ENCODE measurements at places on chromosomes 16 and 17. TPM values are rescaled to one million over a fixed set of nuclear protein-coding genes. Genes with fewer than 3 reads are reported as not detected.
A peak's percentile ranks its signal among the peaks of the same experiment; 100 is the strongest.

CHMP1A gene
- total RNA-seq: 86.2 TPM

GRCh38 chr16:72829846-72830775, 217.8 kb downstream of the ZFHX3 start:
- DNase-seq: no peak
- H3K27ac ChIP-seq: no peak overlapping the region
- H3K4me1 ChIP-seq: no peaks in the 10 kb centered on the region
- no peaks in the 10 kb centered on the region for H3K36me3 ChIP-seq
- H3K27me3 ChIP-seq: no peaks in the 10 kb centered on the region

DNA sequence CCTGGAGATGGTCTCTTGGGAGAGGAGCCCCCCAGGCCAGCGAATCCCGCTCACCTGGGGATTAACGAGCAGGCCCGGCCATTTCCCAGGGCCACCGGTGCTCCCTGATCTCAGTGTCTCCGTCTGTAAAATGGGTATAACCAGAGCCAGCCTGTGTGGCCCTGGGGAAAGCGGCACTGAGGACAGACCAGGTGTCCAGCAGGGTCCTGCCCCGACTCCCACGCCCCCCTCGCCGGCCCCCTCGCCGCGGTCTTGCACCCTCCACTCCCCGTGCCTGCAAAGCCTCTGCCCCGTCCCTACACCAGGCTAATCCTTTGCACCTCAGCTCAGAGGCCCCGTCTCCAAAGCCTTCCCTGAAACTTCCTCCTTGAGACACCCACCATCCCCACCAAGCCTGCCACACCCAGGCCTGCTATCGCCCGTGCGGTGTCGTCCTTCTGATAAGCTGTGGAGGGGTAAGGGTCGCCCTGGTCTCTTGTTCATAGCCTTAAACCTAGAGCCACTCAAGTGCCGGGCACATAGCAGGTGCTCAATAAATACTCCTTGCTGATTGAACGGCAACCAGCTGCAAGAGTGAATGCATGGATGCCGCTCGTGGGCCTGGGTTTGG, 259.1 kb downstream of the C16orf95 start:
- no peaks in the 10 kb centered on the region for H3K27me3 ChIP-seq
- H3K27ac ChIP-seq: no peak overlapping the region
- no peaks in the 10 kb centered on the region for H3K36me3 ChIP-seq
- DNase-seq: no peak
- no peak overlapping the region for H3K4me3 ChIP-seq

DNA sequence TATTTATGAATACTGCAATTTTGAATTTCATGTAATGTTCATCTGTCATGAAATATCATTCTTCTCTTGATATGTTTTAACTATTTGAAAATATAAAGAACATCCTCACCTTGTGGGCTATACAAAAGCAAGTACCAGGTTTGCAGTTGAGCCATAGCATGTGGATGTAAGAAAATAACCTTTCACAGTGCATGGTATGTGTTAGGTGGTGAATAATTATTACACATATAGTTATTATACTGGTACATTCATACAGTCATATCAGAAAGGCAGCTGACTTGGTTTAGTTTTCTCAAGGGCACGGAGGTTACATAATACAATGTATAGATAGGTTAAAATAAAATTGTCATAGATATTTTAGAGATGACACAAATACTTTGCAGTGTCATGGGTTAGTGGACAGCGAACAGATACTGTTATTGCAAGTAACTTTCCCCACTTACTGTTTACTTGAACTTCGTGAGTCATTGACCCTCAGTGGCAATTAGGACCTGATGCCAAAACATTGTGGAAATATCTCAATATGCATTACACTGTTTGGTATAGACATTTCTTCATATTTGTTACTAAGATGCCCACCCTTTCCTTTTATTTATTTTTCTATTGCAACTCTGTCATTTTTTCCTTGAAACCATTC, 445.4 kb upstream of the GOT2 start:
- DNase-seq: no peak
- no peaks in the 10 kb centered on the region for H3K4me1 ChIP-seq
- H3K4me3 ChIP-seq: no peak overlapping the region
- H3K27me3 ChIP-seq: no peaks in the 10 kb centered on the region

GRCh38 chr17:27989046-27989445, 53.4 kb upstream of the NLK start:
- no peaks in the 10 kb centered on the region for H3K4me1 ChIP-seq
- DNase-seq: no peak
- H3K27me3 ChIP-seq: no peaks in the 10 kb centered on the region
- H3K27ac ChIP-seq: no peak overlapping the region
- no peaks in the 10 kb centered on the region for H3K36me3 ChIP-seq

CTRL gene
- total RNA-seq: 1.8 TPM

CDH1 gene
- 86.5 TPM for total RNA-seq

DNA sequence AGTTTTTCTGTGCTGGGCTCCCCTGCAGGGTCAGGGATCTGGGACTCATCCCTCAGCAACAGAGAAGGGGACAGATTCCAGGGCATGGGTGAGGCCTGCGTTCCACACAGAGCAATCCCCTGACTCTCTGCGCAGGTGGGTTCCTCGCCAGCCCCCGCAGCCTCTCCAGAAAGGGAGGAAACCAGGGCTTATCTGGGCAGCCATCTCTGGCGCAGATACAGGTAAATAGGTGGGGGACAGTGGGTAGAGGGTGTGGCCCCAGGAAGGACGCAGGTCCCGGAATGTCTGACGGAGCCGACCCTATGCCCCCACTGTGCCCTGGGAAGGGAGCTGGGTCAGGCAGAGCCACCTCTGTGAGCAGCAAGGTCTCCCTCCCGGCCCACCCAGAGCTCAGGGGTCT, 23.2 kb downstream of the PIEZO1 start:
- no peaks in the 10 kb centered on the region for H3K27me3 ChIP-seq
- H3K27ac ChIP-seq: peak overlapping the region; percentile 85
- DNase-seq: no peak
- H3K4me1 ChIP-seq: peaks cover 39% of the 10 kb centered on the region
- no peak overlapping the region for H3K4me3 ChIP-seq

NF1 gene
- total RNA-seq: 97.7 TPM

ABCA8 gene
- 46.2 TPM for total RNA-seq

GRCh38 chr16:59048876-59049275, 314.8 kb upstream of the GOT2 start:
- H3K4me3 ChIP-seq: no peak overlapping the region
- DNase-seq: no peak
- H3K27ac ChIP-seq: no peak overlapping the region
- no peaks in the 10 kb centered on the region for H3K4me1 ChIP-seq
- no peaks in the 10 kb centered on the region for H3K27me3 ChIP-seq
- no peaks in the 10 kb centered on the region for H3K36me3 ChIP-seq

DNA sequence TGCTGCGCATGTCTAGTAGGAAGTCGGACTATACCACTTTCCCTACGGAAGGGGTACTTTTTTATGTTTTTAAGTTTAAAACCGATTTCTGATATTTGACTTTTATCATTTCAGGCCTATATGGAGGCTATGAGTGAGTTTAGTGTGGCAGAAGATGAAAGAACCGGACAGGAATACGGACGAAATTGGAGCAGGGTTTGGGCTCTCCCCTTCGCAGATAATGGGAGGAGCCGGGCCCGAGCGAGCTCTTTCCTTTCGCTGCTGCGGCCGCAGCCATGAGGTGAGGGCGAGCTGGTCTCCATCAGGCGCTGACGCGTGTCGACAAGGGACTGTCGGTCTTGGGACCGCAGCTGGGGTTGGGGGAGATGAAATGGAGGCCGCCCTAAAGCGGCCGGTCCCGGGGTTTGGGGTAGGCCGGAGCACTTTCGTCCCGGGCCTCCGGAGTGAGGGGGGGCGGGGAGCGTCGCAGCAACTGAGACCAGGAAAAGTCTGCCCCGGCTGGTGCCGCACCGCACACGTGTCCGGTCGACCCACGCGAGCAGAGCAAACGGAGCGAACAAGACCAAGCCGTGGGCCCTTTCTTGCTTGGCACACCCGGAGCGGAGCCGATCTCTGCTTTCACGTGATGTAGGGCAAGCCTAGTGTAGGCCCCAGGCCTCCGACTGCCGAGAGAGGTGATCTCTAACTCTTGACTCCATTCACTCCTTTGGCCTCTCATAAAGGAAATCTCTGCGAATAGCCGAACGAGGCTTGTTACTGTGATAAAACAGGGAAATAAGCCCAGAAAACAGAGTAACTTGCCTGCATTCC, at the start of gene RPL19:
Gene RPL19 (plus strand): TSS at position 214 of the 810 bp plus-strand sequence. CDS start 62 bp downstream, at position 276.
- H3K36me3 ChIP-seq: peaks cover 5% of the 10 kb centered on the region
- H3K4me1 ChIP-seq: peaks cover 18% of the 10 kb centered on the region
- peak; percentile 70 for DNase-seq
- peak within 1 kb of the TSS; percentile 98 for H3K27ac ChIP-seq
- H3K4me3 ChIP-seq: peak within 1 kb of the TSS; percentile 95

DNA sequence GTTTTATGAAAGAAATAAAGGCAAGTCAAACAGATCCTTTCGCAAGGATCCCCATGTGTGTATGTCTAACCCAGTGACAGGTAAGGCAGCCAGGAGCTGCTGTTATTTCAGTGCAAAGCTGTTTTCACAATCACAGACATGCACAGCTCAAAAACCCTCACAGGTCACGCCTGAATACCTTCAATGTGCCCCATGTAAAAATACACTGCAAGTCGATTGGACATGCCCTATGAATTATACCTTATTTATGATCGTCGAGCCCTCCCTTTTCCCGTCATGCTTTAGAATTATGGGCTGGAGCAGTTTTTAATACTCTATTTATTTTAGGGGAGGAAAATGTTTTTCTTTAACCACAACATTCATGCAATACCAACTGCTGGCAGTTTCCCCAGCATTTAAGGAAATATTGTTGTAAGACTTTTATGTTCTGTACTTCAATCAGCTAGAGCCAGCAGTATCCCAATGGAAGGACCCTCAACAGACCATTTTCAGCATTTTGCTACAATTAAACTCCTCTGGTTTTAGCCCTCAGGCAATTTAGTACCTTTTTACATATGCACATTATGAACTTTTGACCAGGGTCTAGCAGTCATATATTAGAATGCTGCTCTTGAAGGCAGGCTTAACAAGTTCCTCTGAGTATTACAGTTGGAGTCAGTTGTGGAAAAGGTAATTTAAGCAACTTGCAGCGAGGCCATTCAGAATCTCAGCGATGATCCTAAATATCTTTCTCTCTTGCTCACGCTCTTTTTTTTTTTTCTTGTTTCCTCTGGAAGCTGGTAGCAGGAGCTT, 362.2 kb downstream of the WWOX start:
- H3K4me1 ChIP-seq: no peaks in the 10 kb centered on the region
- no peak overlapping the region for H3K27ac ChIP-seq
- no peaks in the 10 kb centered on the region for H3K27me3 ChIP-seq
- H3K4me3 ChIP-seq: no peak overlapping the region
- no peak for DNase-seq

DNA sequence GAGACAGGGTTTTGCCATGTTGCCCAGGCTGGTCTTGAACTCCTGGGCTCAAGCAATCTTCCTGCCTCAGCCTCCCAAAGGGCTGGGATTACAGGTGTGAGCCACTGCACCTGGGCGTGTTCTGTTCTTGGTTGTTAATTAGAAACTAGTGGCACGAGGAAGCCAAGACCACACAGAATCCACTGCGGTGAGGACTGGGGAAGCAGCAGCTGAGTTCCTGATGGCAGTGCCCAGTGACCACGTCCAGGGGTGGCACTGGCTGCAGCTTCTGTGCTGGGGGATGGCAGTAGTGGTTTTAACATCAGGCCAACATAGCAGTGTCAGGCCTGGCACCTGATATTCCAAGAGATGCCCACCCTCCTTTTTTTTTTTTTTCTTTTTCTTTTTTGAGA, 39.7 kb upstream of the NDRG4 start:
- peaks cover 12% of the 10 kb centered on the region for H3K4me1 ChIP-seq
- no peaks in the 10 kb centered on the region for H3K36me3 ChIP-seq
- no peak overlapping the region for H3K27ac ChIP-seq
- H3K27me3 ChIP-seq: peaks cover 5% of the 10 kb centered on the region
- no peak for DNase-seq

CCL5 gene
- 3.5 TPM for total RNA-seq

TMC8 gene
- total RNA-seq: 8.8 TPM

DNA sequence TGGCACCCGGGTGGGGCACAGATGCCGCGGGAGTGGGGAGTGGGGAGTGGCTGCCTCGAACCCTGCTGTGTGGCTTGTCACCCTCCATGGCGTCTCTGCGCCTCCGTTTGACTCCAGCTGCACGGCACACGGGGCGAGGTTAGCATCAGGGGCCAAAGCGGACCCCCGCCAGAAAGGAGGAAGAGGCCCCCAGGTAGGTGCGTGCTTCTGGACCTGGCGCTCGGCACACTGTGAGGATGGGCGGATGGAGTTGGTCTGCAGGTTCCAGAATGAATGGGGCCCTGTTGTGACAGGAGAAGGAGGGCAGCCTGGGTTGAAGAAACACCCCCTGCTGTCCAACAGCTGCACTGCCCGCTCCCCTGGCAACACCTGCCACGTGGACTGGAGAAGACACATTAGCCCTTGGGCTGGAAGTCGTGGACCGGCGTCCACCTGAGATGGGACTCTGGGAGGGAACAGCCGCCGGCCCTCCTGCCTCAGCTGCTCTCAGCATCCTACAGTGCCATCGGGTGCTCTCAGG, 9.4 kb upstream of the FASN start:
- H3K36me3 ChIP-seq: no peaks in the 10 kb centered on the region
- H3K27ac ChIP-seq: peak overlapping the region; percentile 97
- H3K27me3 ChIP-seq: no peaks in the 10 kb centered on the region

DNA sequence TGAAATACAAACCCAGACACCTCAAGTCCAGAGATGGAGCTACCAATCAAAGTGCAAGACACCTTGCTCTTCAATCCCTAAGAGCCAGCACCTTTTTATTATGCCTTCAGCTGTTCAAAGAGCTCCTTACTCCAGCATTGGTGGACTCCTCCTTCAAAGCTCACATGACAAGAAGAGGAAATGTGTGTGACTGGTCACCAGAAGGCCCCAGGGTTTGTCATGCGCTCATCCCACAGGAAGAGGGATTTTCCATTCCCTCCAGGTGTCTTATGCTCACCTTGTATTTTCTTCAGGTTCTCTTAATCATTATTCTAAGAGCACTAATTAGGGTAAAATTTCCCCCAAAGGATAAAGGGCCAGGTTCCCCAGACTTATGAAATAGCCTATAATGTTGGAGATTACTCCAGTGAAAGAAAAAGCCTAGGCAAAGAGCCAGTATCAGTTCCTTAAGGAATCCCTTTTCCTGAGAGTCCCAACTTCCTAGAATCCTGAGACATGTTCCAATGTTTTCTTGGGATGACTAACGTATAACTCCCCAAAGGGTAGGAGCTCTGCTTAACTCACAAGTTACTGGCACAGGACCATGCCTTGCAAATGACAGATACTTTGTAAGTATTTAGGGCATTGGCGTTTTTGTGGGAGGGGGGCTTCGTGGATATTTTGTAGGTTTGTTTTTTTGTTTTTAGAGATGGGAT, 56.9 kb upstream of the SOX9 start:
- peak overlapping the region; percentile 54 for H3K27ac ChIP-seq
- no peaks in the 10 kb centered on the region for H3K36me3 ChIP-seq
- no peaks in the 10 kb centered on the region for H3K4me1 ChIP-seq
- no peaks in the 10 kb centered on the region for H3K27me3 ChIP-seq
- DNase-seq: no peak

GRCh38 chr16:2979669-2980226, 498 bp downstream of the PKMYT1 start:
- peaks cover 6% of the 10 kb centered on the region for H3K4me1 ChIP-seq
- no peaks in the 10 kb centered on the region for H3K36me3 ChIP-seq
- no peak for DNase-seq
- H3K4me3 ChIP-seq: peak overlapping the region; percentile 73
- no peak overlapping the region for H3K27ac ChIP-seq

KIF2B gene
- not detected for total RNA-seq
